ENCODE measurements at places on chromosomes 7 and 10.

GRCh38 chr7:91915401-91916050 lies 25.1 kb upstream of the AKAP9 start:
- DNase-seq, result no peak

DNA sequence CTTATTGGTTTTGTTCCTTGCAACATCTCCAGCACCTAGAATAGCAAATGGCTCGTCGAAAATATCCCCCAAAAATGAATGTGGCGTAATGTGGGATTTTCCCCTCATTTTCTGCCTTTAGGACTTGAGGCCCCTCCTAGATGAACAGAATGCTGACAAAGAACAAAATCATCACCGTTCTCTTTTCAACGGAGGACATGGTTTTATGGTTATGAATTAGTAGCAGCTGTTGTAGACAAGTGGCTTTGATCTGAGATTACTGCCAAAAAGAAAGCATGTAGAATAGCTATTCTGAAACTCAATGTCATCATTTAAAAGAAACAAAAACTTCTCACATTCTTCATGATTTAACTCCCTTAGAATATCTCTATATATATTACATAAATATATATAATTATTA lies 17.2 kb upstream of the CALN1 start:
- DNase-seq, result no peak

DNA sequence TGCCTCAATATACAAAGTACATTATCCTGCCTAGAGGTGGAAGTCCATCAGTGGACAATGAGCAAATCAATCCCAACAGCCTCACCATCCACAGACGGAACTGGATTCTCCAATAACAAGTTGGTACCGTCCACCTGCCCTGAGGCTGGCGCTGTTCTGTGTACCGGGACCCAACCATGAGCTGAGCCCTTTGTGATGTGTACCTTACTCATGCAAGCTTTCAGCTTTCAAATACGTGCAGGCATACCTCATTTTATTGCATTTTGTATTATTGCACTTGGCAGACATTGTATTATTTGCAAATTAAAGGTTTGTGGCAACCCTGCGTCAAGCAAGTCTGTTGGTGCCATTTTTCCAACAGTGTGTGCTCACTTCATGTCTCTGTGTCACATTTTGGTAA lies 476.0 kb upstream of the MKI67 start:
- no peak for DNase-seq

DNA sequence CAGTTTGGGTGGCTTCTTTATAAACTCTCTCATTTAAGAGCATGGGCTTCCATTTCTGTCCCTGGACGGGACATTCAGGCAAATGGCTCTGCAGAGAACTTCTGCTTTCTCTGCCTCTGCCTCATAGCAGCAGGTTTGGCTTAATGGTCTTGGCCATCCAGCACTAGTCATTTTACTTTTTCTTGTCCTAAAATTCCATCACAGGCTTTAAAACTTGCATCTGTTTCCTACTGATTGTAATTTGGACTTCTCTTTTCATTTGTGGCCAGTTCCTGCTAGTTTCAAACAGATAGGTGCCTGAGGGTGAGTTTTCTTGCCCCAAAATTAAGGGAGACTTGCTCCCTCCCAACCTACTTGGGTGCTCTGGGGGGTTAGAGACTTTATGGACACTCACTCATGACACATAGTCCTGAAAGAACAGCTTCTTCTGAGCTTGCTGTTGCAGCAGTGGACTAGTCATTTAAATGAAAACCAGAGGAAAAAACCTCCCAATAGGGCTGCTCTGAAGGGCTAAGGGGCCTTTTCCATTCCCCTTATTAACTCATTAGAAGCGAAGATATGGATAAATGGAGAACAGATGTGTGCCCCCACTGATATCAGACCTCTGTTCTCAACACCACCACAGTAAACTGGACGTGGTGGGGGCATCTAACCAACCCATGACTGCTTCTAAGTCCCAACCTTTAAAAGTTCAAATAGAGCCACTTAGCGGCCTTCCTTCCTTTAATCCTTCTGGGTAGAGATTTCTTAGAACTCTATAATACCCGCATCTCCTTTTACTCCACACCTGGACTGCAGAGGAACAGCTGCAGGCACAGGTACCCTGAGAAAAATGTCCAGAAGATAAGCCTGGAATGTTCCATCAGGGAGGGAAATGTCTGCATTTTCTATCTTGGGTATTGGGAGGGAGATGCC lies 38.8 kb downstream of the SVOPL start:
- no peak for DNase-seq

- DNase-seq, result no peak
Measured at GRCh38 chr10:109259293-109259692, 664.0 kb downstream of the XPNPEP1 start.

Data from hematopoietic multipotent progenitor cell treated with erythropoietin and hydrocortisone succinate and interleukin-3 and kit ligand, for 15 days (in vitro differentiated cells).